ENCODE measurements at places on chromosomes 2 and 18.

DNA sequence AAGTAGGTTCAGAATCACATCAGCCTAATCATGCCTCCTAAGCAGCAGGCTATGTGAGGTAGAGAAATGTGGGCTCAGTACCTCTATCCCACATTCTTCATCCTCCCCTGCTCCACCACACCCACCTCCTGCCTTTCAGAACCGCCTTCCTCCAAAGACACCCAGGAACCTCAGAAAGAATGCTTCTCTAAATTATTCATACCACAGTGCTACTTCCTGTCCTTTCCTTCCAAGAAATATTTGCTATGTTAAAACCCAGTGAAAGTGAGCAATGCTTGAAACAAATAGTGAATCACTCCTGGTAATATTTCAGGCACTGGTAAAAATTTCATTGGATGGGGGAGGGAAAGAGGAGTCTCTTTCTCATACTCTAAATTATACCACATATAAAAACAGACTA, 24.0 kb upstream of the CREB1 start:
- DNase-seq: no peak

DNA sequence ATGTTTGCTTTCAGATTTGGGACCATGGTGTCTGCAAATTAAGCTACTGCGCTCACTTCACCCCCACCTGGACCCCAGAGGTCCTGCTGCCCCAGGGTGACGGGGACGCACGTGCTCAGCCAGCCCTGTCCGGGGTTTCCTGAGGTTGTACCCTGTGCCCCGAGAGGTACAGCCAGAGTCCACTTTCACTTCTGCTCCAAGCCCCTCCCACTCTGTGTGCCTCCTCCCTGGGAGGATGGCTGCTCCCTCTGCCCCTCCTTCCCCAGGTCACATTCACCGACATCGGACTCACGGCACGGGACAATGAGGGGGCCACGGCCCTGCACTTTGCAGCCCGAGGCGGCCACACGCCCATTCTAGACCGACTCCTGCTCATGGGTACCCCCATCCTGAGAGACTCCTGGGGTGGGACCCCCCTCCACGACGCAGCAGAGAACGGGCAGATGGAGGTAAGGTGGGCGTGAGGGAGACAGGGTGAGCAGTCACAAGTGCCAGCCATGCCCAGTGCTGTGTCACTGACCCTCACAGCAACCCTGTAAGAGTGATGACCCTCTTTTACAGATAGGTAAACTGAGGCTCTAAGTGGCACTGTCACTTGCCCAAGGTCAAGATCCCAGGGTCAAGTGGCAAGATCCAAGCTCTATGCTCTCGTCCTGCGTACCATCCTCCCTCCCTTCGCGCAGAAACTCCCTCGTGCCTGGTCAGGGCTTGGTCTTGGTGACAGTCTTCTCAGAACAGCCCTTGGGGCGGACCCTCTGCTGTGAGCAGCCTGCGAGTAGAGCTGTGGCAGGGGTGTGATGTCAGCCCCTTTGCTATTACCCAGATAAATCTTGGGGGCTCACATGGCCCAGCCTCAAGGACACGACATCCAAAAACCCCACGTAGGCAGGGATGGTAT, 7.6 kb downstream of the ESPNL start:
- no peak for DNase-seq

DNA sequence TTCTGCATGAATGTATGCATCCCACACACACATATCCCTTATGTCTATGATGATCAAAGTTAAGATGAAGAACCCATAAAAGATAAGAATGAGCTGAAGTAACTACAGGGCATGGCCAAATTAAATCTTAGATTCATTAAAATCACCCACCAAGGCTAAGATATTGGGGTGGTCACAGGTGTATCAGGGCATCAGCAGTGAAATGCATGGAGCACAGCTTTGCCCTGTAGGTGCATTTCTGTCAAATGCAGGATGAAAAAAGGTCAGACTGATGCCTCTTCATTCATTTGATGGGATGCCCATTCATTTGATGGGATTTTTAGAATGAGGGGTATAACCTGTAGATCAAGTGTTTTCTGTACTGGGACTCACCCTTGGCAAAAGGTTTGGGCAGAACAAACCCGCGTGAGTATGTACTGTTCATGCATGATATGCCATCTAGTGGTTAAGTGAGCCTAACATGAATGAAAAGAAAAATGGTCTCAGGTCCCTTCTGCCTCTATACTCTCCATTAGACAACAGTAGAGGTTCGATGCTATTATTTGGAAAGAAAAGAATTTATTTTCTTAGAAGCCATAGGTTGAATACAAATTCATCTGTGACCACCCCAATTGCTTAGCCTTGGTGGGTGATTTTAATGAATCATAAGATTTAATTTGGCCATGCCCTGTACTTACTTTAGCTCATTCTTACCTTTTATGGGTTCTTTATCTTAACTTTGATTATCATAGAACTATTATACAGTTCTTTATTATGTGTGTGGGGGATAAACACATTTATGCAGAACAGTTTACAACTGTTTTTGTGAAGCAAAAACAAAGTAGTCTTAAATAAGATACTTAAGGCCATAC, 43.2 kb upstream of the NOSTRIN start:
- DNase-seq: peak; percentile 6

GRCh38 chr2:20211860-20212458, 13.0 kb downstream of the SDC1 start:
- DNase-seq: no peak

DNA sequence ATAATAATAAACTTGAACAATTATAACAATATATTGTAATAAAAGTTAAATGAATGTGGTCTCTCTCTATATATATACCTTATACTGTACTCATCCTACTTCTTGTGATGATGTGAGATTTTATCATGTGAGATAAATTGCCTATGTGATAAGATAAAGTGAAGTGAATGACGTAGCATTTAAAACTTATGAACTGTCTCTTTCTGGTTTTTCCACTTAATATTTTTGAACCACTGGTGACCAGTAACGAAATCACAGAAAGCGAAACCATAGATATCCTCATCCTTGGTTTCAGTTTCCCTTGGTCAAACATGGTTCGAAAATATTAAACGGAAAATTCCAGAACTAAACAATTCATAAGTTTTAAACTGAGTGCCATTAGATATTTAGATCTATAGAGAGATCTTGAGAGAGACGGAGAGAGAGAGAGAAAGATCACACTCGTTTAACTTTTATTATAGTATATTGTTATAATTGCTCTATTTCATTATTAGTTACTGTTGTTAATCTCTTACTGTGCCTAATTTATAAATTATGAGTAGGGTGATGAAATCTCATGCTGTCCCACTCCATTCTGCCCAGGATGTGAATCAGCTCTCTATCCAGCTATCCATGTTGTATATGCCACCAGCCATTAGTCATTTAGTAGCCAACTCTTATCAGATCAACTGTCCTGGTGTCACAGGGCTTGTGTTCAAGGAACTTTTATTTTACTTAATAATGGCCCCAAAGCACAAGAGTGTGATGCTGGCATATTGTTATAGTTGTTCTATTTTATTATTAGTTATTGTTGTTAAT, 156.8 kb downstream of the THADA start:
- DNase-seq: no peak

DNA sequence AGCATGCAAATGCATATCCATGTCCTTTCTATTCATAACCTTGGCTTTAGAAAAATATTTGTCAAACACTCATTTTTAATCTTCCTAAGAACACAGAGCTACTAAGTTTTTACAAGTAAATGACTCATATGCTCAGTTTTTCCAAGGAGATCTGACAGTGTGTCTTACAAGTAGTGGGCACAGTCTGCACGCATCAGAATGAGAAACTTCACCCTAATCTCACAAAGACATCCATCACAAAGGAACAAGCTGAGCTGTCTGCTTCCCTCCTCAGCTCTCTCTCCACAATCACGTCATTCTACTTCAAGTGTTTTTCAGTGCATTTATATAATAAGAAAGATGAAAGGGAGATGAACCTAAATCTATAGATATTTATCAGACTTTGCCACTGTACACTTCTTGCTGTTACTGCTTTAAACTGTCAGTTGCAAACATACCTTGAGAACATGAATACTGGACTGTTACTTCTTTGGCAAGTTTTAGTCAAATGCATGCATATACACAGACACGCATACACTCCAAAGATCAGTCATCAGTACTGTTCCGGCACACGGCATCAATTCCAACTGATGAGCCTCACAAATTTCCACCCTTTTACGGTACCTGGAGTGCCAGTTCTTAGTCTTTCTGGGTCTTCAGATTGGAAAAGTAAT, 75.7 kb downstream of the RBMS1 start:
- no peak for DNase-seq

- no peak for DNase-seq
These were observed 264.9 kb downstream of the ALPK2 start for GRCh38 chr18:58363767-58364540.

GRCh38 chr2:169260846-169261642, 101.3 kb downstream of the LRP2 start:
- DNase-seq: no peak

GRCh38 chr2:10989151-10989550, 77.4 kb downstream of the KCNF1 start:
- no peak for DNase-seq

DNA sequence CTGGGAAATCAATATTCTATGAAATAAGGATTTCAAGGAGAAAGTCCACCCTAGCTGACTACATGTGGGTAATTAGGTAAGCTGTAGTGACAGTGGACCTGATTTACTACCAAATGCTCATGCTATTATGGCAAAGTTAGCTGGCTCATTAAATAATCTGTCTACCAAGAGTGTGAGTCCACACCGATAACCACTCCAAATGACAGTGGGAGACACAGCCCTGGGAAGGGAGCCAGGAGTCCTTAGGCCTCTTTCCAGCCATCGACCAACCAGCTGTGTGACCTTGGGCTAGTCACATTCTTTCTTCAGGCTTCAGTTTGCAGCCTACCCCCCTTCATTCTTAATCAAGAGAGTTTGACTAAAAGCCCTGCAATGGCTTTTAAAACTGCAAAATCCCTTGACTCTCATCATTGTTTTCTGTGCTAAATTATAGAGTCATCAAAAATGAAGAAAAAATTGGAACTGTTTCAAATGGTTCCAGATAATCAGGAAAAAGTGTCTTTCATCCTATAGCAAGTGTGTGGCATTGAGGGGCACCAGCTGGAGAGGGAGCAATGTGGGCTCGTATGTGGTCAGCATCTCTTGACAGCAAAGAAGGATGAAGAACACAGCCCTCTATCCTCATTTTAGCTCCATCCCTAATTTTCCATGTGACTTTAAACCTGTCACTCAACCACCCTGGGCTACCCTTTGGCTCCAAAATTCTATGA, 45.6 kb upstream of the SLC14A2 start:
- no peak for DNase-seq

GRCh38 chr2:75276093-75277029, 77.0 kb upstream of the TACR1 start:
- no peak for DNase-seq
